T-helper 1 cell (primary cell): ENCODE measurements at places on chromosomes 5 and 9.

DNA sequence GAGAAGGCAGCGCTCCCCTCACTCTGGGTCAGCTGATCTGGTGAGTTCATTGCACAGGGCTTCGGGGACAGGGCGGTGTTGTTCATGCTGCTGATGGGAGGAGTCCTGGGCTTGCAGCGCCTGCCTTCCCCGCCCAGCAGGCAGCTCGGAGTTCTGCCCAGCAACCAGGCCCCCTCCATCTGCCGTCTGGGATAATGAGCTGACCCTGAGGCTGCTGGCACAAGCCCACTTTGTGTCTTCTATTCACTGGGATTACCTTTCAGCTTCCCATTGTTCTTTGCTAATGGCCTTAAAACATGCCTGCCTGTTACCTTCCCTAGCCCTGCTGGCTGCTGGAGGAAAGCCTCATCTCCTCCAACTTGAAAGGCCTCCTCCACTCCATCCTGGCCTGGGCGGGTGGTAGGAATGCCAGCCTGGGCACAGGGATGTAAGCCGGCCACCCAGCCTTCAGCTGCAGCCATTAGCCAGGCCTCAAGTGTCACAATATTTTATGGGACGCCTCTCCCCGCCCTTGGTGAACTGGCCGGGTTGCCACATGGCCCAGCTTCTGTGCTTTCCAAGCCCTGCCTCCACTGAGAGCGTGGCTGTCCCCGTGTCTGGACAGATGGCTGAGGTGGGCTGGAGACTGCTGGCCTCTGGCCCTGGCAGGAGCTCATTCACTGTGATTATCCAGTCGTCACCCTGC, 70.4 kb downstream of the GADD45G start:
- no peak for DNase-seq

- no peak for DNase-seq
Measured at GRCh38 chr5:79488775-79489174, 25.2 kb downstream of the HOMER1 start.

- DNase-seq = no peak
Measured at GRCh38 chr5:68644971-68645370, 429.4 kb downstream of the PIK3R1 start.

DNA sequence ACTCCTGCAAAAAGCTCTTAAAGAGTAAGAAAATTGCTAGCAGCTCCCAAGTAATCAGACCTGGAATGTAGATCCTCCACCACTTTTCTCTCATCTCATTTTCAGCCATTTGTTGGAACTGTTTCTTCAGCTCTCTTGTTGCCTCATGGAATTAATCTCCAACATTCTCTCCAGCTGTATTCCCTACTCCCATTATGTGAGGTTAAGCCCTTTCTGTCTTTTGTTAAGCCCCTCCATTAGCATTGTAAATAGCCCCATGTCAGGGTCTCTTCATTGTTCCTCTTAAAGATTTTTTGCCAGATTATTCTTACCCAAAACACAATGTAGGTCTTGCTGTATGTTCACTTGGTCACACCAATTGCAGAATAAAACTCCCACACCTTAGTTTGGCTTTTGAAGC, 119.8 kb downstream of the PLPPR1 start:
- DNase-seq = no peak

- no peak for DNase-seq
Measured at GRCh38 chr5:40552981-40553380, 126.7 kb upstream of the PTGER4 start.

DNA sequence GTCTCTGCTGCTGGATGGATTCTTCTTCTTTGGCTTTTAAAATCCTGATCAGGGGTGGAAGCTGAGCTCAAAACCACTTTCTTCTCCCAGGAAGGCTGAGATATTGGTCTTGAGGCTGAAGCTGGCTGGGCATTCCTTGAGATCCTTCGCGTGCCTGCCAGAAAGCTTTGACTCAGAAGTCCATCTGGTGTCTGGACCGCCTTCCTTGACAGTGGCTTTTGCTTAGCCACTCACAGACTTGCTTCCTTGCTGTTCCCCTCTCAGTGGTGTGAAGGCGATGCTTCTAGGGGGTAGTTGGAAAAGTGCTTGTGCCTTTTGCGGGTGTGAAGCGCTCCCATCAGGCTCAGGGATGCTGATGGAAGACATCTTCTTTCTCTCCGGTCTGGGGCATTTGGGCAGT, 45.9 kb downstream of the RGS3 start:
- no peak for DNase-seq
